ENCODE measurements at places on chromosomes 13 and 19.
A peak's percentile ranks its signal among the peaks of the same experiment; 100 is the strongest.

GRCh38 chr19:13830114-13830740 is 35.0 kb downstream of the ZSWIM4 start:
- DNase-seq = no peak

- no peak for DNase-seq
Measured at GRCh38 chr13:79456656-79457365, 24.1 kb upstream of the NDFIP2 start.

DNA sequence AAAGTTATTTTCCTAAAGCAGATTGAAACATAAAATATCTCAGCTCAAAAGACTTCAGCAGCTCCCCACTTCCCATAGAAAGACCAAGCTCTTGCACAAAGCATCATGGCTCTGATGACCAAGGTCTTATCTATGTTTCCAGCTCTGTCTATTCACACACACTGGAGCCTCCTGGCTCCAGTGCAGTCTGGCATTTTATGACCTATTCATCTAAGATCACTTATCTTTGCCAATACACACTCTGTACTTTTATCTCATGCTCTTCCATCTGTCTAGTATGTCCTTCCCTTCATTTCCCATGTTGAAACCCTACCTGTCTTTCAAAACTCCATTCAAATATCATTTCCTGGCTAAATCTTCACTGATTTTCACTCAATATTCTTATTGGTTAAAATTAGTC is 74.4 kb downstream of the FGF9 start:
- DNase-seq = peak; percentile 9

GRCh38 chr19:47623921-47624391 is 15.0 kb downstream of the BICRA start:
- DNase-seq = no peak

GRCh38 chr19:31314849-31315629 is 34.2 kb downstream of the TSHZ3 start:
- no peak for DNase-seq

DNA sequence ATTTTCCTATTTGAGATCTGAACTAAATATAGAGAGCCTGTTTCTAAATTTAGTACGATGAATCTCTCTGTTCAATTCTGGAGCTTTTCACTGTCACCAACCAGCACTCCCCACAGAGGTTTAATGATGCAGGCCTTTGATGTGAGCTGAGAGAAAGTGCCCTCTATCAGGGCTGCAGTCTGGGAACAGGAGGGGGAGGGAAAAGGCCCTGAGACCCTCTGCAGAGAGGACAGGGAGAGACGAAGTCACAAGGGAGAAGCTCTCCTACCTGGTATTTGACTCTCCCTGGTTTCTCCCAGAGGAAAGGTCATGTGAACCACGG is 206.8 kb upstream of the SOX1 start:
- DNase-seq = no peak

DNA sequence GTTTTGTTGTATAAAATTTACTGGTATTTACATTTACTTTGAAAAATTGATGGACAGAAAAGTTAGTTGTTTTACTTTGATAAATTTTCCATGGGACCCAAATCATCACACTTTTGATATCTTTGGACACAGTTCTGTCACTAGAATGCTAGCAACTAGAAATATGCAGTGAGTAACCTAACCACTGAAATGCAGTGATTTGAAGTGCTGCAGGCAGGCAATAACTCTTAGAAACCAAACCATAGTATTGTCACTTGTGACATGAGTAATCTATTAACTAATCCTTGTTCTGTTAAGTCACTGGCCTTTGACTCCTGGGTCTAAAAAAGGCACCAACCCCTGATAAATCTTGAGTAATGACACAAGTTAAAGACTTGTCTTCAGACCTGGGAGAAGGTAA is 620.0 kb upstream of the ATXN8OS start:
- DNase-seq = no peak

- no peak for DNase-seq
Measured at GRCh38 chr19:48624791-48625723, 5.8 kb downstream of the SPHK2 start.

- DNase-seq = no peak
Measured at GRCh38 chr13:110317093-110317492, 10.0 kb downstream of the COL4A2 start.

GRCh38 chr13:32232263-32232662 is 82.9 kb downstream of the ZAR1L start:
- no peak for DNase-seq

- no peak for DNase-seq
Measured at GRCh38 chr13:46909042-46909441, 12.2 kb upstream of the HTR2A start.

- peak; percentile 72 for DNase-seq
Measured at GRCh38 chr13:41588899-41589298, 131.5 kb downstream of the RGCC start.

DNA sequence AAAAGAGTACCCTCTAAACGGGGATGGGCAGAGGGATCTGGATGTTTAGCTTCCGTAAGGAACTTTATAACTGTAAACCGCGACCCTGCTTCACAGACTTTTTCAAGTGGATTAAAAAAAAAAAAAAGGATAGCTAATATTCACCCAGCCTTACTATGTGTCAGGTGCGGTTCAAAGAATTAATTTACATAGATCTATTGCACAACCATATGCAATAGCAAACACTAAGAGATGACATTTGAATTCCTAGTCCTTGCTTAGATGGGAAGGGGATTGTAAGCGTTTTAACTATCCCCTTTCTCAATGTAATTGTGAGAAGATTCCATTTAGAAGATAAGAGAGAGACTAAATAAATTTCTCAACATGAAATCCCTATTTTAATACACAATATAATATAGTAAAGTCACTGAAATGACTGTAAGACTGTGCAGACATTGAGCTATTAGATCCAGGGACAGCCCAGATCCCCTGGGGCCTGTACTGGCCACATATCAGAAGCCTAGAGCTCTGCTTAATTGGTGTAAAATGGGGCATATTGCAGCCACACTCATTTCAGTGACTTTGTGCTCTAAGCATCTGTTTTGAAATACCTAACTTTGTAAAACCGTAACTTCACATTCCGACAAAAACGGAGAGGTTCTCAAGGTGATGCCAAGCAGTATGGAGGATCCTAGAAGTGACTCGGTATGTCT is 13.6 kb downstream of the LATS2 start:
- no peak for DNase-seq

- no peak for DNase-seq
Measured at GRCh38 chr13:60143775-60144174, 20.0 kb downstream of the DIAPH3 start.

DNA sequence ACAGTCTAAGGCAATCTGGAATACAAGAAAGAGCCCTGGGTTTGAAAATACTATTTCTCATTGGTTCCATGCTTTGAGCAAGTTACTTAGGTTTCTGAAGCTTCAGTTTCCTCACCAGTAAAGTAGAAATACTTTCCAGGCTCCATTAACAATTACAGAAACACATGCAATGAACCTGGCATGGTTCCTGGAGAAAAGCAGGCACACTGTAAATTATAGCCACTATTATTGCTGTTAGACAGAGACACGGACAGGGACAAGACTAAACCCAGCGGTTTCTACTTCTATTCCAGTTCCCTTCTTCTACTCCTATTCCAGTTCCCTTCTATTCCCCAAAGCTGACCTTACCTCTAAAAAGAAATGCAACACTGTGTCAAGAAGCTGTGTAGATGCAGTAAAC is 41.2 kb downstream of the MIPEP start:
- DNase-seq = no peak

DNA sequence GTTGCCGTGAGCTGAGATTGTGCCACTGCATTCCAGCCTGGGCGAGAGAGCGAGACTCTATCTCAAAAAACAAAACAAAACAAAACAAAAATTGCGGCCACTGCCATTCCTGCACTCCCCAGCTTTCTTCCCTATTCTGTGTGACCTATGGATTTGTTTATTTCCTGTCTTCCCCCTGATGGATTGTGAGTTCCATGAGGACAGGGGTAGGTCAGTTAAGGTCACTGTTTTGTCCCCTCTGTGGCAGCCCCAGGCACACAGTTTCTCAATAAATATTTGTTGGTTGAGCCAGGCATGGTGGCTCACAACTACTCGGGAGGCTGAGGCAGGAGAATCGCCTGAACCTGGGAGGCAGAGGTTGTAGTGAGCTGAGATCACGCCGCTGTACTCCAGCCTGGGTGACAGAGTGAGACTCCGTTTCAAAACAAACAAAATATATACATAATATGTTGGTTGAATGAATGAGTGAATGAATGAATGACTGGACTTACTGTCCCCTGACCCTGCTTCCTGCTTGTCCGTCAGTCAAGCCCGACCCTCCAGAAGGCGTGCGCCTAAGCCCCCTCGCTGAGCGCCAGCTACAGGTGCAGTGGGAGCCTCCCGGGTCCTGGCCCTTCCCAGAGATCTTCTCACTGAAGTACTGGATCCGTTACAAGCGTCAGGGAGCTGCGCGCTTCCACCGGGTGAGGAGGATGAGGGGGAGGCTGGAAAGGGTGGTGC is 5.0 kb downstream of the EBI3 start:
- DNase-seq = no peak

GRCh38 chr19:35432911-35433310 is 15.1 kb upstream of the FFAR2 start:
- no peak for DNase-seq

- no peak for DNase-seq
Measured at GRCh38 chr13:79621902-79622301, 140.9 kb downstream of the NDFIP2 start.

DNA sequence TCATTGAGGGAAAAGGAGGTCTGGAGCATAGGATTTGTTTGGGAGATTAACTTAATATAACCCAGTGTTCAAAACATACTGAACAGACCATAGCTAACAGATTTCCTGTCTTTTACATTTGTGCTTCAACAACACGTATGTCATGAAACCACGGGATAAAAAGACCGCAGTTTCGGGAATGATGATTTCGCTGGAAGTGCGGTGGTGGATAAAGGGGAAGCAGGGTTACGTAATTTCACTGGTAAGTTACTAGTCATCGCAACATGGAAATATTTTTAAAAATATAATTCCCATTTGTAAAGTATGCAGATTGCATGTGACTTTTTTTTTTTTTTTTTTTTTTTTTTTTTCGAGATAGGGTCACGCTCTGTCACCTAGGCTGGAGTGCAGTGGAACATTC is 237.4 kb downstream of the LMO7 start:
- DNase-seq = no peak

- DNase-seq = no peak
Measured at GRCh38 chr13:95679722-95680121, 2.8 kb downstream of the DNAJC3 start.

GRCh38 chr13:93865235-93865634 is 614.2 kb downstream of the DCT start:
- DNase-seq = no peak

- no peak for DNase-seq
Measured at GRCh38 chr13:48096670-48097069, 1.8 kb upstream of the MED4 start.

DNA sequence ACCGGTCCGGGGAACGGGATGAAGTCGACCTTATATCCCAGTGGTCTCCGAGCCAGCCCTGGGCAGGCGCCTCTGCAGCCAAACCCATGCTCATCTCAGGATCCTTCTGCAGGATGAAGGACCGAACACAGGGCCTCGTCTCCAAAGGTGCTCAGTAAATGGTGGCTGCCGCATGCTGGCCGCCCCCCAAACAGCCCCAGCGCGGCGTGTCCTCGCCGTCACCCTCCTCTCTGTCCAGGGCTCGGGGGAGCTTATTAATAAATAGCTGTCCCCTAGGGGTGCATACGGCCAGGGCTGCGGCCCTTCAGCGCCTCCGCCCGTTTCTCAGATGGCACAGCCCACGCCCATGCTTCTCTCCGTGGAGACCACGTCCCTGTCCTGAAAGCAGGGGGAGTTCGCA is 32.6 kb upstream of the SPACA7 start:
- no peak for DNase-seq

- DNase-seq = no peak
Measured at GRCh38 chr13:50682002-50682401, 161.5 kb downstream of the DLEU7 start.

GRCh38 chr19:6412447-6413091 is 12.0 kb downstream of the KHSRP start:
- DNase-seq = peak; percentile 60

GRCh38 chr13:71460211-71460610 is 406.8 kb downstream of the DACH1 start:
- peak; percentile 32 for DNase-seq

DNA sequence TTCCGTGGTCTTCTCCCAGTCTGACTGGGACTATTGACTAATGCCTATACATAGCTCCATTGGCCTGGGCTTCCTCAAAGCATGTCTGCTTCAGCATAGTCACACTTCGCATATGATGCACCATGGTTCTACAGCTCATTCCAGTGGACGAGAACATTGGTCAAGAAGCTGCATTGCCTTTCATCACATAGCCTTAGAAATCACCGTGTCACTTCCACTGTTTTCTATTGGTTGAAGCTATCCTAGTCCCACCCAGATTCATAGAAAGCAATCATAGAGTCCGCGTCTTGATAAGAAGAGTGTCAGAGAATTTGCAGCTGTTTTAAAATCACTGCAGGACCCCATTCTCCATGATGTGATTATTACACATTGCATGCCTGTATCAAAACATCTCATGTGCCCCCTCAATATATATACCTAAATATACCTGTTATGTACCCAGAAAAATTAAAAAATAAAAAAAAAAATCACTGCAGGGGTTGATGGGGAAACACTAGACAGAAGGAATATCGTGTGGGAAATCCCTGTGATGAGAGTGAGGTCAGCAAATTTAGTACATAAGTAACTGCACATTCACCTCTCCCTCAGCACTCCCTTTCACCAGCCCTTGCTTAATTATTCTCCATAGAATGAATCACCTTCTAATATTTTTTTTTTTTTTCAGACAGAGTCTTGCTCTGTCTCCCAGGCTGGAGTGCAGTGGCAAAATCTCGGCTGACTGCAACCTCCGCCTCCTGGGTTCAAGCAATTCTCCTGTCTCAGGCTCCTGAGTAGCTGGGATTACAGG is 2.2 kb upstream of the ARHGAP33 start:
- DNase-seq = no peak

GRCh38 chr13:110045202-110045601 is 258.8 kb upstream of the IRS2 start:
- no peak for DNase-seq

GRCh38 chr13:112971288-112971643 is 2.3 kb downstream of the MCF2L start:
- DNase-seq = no peak

DNA sequence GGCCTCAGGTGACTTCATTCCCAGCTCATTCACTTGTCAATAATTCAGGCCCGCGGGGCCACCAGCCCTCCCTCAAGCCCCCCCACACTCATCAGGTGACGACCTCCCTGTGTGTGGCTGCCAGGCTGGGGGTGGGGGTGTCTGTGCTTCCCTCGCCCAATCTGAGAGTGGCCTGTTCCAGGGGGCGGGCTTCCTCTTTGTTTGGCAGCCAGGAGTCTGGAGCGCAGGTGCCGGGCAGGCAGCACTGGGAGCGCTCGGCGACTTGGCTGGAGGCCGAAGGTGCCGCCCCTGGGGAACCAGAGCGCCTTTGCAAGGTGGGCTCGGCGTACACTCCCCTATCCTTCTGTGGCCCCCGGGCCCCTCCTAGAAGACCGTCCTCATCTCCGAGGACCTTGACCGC is 5.4 kb upstream of the ZNF98 start:
- no peak for DNase-seq

DNA sequence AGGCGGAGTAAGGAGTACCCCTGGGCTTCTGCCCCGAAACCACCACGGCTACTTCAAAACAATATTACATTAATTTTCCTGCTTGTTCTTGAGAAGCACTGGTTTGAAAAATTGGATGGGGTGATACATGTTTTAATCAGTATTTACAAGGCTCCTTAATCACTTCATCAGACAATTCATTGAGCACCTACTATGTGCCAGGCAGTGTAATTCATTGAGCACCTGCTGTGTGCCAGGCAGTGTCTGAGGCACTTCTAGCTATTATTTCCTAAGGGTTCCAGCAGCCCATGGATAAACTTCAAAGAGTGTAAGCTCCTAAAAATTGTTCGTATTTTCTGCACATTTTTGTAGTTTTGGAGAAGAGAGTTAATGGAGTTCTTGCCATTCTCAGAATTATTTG is 1.6 kb upstream of the GAS6 start:
- no peak for DNase-seq
